ENCODE measurements at places on chromosomes 2 and 18.

- DNase-seq: no peak
Measured at GRCh38 chr2:228344531-228344930, 163.0 kb upstream of the SPHKAP start.

DNA sequence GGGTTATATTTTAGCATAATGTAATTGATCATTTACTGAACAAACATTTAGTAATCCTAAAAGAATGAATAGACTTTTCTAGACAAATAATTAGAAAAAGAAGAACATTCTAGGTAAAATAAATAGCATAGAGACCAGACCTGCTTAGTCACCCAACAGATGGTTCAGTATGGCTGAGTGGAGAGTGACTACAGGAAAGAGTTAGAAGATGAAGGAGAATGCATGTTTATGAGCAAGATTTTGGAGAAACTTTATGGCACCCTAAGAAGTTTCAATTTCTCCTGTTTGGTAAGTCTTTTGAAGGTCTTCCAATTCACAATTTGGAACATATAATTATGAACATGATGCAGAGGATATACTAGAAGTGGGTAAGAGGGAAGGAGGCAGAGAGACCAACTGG lies 32.9 kb downstream of the FAP start:
- DNase-seq: no peak

DNA sequence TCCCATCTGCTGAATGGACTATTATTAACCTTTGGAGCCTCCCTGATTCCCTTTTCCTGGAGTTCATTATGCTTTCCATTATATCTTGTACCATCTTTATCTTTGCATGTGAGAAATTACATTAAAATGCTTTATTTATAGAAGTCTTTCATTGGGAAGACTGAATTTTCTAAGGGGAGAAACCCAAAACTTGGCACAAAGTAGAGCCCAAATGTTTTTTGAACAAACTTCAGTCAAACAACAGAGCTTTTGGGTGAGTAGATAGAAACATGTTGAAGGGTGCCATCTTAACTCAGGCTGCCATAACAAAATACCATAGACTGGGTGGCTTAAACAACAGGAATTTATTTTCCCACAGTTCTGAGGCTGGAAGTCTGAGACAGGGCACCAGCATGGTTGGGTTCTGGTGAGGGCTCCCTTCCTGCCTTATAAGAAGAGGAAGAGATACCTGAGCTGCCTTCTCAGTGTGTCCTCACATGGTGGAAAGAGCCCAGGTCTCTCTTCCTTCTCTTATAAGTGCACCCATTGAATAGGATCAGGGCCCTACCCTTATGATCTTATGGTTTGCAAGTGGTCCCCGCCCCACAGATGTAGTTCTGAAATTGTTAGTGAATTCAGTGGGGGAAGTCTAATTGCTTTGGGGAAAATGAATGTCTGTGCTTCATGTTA lies 19.2 kb downstream of the RALB start:
- no peak for DNase-seq

DNA sequence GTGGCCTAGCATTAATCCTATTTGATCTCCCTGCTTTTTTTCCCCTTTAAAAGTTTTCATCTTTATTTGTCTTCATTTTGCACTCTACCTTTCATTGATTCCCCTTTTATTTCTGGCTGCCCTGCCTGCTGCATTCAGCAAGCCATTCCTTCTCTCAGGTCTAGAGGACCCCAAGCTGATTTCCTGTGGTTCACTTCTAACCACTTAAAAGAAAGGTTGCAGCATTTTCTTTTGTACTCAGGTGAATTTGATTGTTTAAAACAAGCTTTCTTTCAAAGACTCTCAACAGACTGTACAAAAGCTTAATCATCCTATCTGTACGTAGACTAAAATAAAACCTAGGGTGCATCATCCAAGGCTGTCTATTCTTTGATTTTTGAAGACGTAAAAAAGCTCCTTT lies 160.3 kb downstream of the CSRNP3 start:
- DNase-seq: no peak

DNA sequence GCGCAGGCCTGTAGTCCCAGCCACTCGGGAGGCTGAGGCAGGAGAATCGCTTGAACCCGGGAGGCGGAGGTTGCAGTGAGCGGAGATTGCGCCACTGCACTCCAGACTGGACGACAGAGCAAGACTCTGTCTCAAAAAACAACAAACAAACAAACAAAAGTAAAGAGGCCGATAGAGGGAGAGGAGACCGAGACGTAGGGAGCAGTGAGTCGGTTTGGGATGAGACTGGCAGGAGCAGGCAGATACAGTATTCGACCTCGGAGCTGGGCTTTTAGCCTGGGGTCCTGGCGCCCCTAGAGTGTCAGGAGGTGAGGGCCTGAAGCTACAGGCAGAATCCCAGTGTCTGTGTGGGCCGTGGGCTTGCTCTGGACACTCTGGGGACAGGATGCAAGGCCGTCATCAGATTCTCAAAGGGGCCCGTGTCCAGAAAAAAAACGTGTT lies 51.2 kb downstream of the SLC4A1AP start:
- no peak for DNase-seq

GRCh38 chr18:28408528-28408927 lies 231.6 kb upstream of the CDH2 start:
- DNase-seq: no peak

- DNase-seq: no peak
Measured at GRCh38 chr2:213416832-213417231, 132.6 kb downstream of the SPAG16 start.

- no peak for DNase-seq
Measured at GRCh38 chr18:25360301-25360899, 8.4 kb upstream of the ZNF521 start.

DNA sequence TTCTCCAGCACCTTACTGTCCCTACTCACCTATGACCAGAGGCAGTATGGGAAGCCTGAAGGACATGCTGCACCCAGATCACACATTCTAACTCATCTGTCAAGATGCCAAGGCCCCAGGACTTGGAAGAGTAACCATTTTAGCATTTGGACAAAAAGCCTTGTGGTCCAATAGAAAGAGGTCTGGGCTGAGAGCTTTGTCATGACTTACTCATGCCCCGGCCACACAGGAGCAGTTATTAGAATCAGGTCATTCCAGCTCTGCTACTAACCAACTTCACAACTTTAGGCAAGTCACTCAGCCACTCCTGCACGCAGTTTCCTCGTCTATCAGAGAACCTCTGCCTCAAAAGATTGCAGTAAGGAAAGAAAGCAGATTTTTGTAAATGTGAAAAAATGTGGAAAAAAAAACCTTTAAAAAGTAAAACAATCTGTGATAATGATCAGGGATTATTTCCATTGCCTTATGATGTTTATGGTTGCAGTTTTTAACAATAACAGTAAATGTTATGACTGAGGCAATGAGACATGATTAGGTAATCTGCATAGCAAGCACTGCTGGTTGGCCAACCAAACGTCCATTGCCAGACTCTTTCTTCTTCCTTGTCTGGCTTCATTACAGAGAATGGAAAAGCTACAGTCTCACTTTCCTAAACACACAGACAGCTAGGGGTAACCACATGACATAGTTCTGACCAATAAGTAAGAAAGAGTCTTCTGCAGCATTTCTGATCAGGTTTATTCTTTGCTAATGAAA lies 255.4 kb upstream of the CHAC2 start:
- no peak for DNase-seq

DNA sequence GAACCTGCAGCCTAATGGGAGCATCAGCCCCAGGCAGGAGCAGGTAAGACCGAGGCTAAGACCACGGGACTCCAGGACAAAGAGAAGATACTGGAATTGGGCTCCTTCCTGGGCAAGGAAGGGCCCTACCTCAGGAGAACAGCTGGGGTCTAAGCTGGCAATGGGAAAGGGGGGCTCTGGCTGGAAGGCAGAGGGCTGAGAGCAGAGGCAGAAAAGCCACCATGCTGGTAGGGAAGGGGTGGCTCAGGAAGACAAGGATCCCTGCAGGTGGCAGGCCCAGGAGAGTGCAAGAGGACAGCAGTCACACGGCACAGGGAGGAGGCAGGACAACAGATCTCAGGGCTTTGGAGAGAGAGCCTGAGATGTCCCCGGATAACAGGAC lies 203.5 kb downstream of the NDUFA10 start:
- no peak for DNase-seq

- peak; percentile 85 for DNase-seq
Measured at GRCh38 chr2:157468931-157469708, 25.2 kb upstream of the CYTIP start.

- peak; percentile 36 for DNase-seq
Measured at GRCh38 chr2:11750917-11751316, 4.5 kb downstream of the LPIN1 start.

DNA sequence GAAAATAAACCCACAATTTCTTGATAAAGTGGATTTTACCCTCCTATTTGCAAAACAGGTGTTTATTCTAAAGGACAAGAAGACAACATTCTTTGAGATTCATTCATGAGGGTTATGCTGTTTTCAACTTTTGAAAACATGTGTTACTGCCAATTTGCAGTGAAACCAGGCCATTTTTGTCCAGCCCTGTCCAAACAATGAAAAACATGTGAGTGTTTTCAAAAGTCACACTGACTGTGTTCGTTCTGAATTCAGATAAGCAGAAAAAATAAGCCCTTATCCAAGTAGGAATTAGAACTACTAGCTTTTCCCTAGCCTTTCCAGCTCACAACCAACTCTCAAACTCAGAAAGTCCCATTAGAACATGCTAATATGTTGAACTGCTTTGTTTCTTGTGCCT lies 148.1 kb upstream of the PID1 start:
- no peak for DNase-seq

DNA sequence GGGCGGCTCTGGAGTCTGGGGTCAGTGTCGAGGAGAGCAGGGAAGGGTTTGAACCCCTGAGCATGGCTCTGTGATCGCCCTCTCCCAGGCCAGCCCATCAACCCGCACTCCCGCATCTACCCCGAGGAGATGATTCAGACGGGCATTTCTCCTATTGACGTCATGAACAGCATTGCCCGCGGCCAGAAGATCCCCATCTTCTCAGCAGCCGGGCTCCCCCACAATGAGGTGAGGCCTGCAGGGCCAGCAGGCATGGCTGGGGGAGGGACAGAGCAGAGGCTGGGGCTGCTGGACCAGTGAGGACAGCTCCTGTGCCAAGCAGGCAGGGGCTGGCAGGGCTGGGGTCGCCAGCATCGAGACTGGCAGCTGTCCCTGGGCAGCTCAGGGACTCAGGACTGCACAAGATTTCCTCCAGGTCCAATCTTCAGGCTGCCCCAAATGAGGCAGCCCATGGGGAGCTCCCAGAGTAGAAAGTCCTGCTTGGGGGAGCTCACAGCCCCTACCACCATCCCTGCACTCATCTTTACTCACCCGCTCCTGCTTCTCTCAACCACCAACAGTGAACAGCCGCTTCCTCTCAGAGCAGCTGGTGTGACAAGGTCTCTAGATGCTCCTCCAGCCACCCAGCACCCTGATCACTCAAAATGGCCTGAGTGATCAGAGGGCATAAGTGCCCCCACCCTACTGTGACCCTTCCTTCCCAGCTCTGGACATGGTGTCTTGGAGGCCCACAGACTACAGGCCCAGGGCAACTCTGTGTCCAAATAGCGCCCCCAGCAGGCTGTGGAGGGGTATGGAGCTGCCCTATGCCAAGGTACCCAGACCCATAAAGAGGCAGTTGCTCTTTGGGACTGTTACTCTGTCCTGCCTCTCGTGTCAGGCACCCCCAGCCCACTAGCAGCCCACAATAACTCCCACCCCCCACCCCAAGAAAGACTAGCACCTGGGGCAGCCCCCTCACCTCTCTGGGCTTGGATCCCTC lies 18.3 kb upstream of the ANKRD53 start:
- no peak for DNase-seq

DNA sequence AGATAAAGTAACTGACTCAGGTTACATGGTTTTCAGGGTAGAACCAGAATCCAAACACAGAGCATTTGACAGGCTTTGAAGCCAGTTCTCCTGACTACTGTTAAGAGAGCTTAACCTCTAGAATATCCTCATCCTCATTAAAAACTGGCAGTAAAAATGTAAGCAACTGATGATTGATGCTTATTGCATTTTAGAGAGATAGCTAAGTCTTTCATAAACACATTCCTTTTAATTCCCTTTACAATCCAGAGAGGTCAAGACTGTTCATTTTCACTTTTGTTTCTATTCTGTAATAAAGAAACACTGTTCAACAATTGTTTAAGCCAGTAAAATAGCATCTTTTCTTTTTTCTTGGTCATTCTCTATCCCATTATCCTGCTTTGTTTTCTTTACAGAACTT lies 53.9 kb upstream of the RAB27B start:
- no peak for DNase-seq

DNA sequence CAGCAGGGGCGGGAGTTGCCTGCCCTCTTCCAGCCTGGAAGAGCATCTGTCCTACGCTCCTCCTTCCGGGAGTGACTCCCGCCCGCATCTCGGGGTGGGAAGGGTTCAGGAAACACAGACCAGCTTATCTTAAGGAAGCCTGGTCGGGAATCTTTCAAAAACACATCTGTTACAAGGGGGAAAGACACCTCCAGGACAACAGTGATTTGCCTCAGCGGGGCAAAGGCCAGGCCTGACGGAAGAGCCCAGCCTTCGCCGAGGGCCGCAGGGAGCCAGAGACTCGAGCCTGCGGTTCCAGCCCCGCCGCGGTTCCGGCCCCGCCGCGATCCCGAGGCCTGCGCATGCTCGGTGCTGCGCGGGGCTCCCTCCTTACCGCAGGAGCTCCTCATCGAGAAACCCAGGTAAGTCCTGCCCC lies 38.1 kb upstream of the TGIF1 start:
- peak; percentile 25 for DNase-seq

- DNase-seq: no peak
Measured at GRCh38 chr2:70643715-70644114, 90.1 kb upstream of the TGFA start.

GRCh38 chr18:498931-499775 lies 1.3 kb downstream of the COLEC12 start:
- DNase-seq: no peak

GRCh38 chr2:182695776-182696175 lies 20.3 kb upstream of the DNAJC10 start:
- DNase-seq: no peak

DNA sequence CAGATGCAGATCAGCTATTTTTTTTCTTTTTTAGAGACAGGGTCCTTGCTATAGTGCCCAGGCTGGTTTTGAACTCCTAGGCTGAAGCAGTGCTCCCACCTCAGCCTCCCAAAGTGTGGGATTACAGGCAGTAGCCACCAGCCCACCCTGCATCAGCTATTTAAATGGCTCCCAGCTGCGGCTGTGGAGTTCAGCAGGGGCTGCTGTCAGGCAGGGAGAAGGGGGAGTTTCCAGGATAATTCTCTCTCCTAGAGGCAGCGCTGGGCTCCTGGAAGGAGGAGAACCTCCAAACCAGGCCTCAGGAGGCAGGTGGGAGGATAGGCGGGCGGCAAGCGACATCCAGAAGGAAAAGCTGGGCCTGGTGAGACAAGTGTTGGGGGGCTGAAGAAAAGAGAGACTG lies 65.7 kb downstream of the ACTR2 start:
- no peak for DNase-seq

- no peak for DNase-seq
Measured at GRCh38 chr2:36727550-36727949, 31.0 kb downstream of the VIT start.

GRCh38 chr2:166293984-166294383 lies 81.8 kb downstream of the SCN9A start:
- no peak for DNase-seq

GRCh38 chr18:64806232-64806631 lies 657.3 kb upstream of the LINC00305 start:
- DNase-seq: no peak

Measured in CD4-positive, alpha-beta T cell treated with Interleukin-2 at 100 ng/mL for 4 hours (primary cell).